ENCODE measurements at places on chromosomes 16 and 17.

- DNase-seq, result no peak
These were observed 83.2 kb downstream of the NTN1 start for GRCh38 chr17:9104370-9105041.

DNA sequence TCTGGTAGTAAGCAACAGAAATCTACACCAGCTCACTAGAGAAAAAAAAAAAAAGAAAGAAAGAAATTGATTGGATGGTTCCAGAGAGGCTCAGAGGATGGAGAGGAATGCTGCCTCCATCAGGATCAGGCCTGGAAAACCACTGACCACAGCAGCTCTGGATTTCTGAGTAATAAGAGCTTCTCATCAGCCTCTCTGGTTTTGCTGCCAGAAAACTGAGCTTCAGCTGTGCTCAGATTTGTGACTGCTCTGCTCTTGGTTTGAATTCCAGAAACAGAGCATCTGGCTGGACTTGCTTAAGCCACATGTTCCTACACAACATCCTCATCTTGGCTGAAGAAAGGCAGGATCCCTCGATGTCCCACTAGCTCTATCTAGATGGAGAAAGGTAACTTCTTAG lies 25.9 kb downstream of the IRX6 start:
- no peak for DNase-seq

- DNase-seq, result no peak
These were observed 32.6 kb downstream of the SHISA6 start for GRCh38 chr17:11273596-11273995.

GRCh38 chr17:28033972-28034714 lies 8.3 kb upstream of the NLK start:
- no peak for DNase-seq

DNA sequence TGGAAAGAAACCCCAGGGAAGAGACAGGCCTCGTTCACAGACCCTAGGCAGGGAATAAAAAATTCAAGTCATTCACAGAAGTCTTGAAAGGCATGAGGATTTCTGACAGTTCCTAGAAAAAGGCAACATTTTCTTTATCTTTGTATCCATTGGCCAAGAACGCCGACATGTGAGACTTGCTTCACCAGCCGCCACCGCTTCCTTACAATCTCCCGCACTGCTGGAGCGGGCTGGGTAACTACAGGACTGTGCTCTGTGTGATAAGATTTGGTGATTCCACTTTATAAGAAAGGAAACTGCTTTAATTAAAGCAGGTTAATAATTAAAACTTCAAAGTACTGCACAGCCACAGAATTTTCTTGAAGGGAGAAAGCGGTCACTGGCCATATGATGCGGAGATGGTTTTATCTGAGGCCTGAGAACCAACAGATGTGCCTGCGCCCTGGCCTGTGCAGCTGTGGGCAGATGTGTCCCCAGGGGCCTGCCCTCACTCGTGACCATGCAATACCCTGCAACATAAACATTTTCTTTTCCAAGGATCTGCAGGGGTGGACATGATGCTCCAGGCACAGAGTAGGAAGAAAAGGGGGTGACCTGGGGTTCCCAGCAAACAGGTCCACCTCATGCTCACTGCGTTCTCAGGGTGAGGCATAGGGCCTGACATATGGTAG lies 13.0 kb upstream of the LGALS3BP start:
- DNase-seq, result no peak

GRCh38 chr17:17852930-17853329 lies 16.1 kb upstream of the SREBF1 start:
- no peak for DNase-seq
